ENCODE measurements at places on chromosomes 7 and 10.

DNA sequence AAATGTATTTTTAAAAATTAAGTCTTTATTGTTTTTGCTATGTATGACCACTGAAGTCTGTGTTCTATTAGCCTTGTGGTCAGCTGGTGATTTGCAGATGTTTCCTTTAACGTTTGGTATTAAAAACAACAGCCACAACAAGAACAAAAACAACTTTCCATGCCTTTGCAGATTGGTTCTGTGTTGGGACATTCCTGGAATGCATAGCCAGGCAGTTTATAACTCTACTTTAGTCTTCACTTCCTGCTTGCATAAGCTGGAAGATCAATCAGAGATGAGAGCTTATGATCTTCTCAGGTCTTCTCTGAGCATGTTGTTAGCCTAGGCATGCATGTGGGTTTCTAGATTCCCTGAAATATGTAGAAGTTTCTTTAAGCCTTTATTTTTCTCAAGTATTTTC lies 58.9 kb upstream of the SEMA3C start:
- no peak for DNase-seq

DNA sequence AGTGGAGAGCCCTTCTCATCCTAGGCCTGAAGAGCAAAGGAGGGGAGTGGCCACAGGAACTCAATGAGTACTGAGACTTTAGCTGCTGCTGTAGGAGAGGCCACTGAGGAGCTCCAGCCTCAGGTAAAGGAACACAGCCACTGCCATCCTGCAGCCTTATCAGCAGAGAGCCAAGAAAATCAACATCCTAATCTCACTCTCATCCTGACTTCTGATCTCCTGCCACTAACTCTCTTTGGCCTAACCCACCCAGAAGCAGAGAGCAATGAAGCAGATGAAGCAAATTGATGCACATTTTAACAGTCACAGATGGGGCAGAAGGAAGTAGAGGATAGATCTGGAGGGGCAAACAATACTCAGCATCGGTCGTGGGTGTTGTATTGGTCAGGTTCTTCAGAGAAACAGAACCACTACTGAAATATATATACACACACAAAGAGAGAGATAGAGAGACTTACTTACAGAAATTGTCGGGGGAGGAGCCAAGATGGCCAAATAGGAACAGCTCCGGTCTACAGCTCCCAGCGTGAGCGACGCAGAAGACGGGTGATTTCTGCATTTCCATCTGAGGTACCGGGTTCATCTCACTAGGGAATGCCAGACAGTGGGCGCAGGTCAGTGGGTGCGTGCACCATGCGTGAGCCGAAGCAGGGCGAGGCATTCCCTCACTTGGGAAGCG lies 297.6 kb downstream of the MTERF1 start:
- DNase-seq = no peak

GRCh38 chr7:132941428-132941827 lies 140.5 kb downstream of the CHCHD3 start:
- DNase-seq = no peak

DNA sequence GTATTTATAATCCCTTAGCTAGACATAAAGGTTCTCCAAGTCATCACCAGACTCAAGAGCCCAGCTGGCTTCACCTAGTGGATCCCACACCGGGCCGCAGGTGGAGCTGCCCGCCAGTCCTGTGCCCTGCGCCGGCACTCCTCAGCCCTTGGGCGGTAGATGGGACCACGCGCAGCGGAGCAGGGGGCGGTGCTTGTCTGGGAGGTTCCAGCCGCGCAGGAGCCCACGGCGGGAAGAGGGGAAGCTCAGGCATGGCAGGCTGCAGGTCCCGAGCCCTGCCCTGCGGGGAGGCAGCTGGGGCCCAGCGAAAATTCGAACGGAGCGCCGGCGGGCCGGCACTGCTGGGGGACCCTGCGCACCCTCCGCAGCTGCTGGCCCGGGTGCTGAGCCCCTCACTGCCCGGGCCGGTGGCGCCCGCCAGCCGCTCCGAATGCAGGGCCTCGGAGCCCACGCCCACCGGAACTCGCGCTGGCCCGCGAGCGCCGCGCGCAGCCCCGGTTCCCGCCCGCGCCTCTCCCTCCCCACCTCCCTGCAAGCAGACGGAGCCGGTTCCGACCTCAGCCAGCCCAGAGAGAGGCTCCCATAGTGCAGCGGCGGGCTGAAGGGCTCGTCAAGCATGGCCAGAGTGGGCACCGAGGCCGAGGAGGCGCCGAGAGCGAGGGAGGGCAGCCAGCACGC lies 675.6 kb downstream of the REEP3 start:
- no peak for DNase-seq

- no peak for DNase-seq
These were observed 47.5 kb downstream of the JAKMIP3 start for GRCh38 chr10:132113206-132113605.

GRCh38 chr7:121330053-121330833 lies 1.4 kb downstream of the WNT16 start:
- DNase-seq = no peak

DNA sequence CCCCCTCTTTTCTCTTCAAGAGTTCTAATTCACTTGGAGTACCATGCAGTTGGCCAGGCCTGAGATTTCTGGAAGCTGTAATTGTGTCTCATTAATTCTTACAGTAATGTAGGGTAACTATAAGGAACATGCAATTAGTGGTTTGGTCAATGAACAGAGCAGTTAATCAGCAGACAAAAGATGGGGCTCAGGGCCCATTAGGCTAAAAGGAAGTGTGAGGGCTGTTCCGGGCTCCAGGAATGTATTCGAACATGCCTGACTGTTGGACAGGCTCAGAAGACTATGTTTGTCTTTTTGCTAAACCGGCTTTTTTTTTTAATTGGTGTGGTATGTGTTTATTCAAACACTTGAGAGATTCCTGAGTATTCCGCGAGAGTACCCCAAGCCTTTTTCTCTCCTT lies 42.5 kb upstream of the FZD8 start:
- DNase-seq = no peak

DNA sequence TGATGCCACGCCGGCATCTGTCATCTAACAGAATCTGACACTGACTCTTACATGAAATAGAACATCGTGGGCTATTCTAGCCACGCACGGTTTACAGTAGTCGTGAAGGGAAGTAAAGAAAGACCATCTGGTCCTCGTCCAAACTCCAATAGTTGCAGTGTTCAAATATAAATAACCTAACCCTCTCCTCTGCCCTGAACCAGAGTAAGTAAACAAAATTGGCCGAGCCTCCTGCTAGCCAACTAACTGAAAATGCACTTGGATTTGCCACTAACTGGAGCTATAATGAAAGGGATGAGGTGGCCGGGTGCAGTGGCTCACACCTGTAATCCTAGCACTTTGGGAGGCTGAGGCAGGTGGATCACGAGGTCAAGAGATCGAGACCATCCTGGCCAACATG lies 29.5 kb upstream of the ZC3HAV1L start:
- no peak for DNase-seq

DNA sequence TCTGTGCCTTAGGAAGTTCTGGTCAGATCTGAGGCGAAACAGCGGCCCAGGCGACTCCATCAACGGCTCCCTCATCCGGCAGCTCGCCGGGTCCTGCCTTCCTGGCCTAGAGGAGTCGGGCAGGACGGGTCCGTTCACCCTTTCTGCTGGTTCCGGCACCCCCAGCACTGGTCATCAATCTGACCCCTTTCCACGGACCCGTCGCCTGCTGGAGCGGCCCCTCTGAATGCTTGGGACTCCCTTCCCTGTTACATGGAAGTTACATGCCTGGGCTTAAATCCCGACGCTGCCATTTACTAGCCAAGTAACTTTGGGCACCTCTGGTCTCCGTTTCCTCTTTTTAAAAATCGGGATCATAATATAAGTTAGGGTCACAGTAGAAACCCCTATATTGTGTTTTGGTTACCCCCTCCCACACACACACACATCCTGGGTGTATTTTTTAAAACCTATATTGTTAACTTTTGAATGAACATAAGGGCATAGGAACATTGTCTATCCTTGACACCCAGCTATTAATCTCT lies 607 bp upstream of the GGCT start:
- no peak for DNase-seq

GRCh38 chr7:153832160-153832559 lies 220.0 kb upstream of the DPP6 start:
- no peak for DNase-seq

GRCh38 chr10:131180740-131181415 lies 130.6 kb downstream of the TCERG1L start:
- no peak for DNase-seq

GRCh38 chr10:672203-672602 lies 17.3 kb downstream of the DIP2C start:
- no peak for DNase-seq

- no peak for DNase-seq
These were observed 554.8 kb downstream of the SORCS1 start for GRCh38 chr10:106609470-106610266.

GRCh38 chr10:72772031-72772430 lies 80.1 kb downstream of the MCU start:
- DNase-seq = no peak

GRCh38 chr7:116461500-116461899 lies 38.0 kb upstream of the CAV2 start:
- no peak for DNase-seq

- DNase-seq = no peak
These were observed 148.8 kb upstream of the AGK start for GRCh38 chr7:141402277-141402996.

GRCh38 chr10:63214571-63214970 lies 81.4 kb downstream of the NRBF2 start:
- no peak for DNase-seq

DNA sequence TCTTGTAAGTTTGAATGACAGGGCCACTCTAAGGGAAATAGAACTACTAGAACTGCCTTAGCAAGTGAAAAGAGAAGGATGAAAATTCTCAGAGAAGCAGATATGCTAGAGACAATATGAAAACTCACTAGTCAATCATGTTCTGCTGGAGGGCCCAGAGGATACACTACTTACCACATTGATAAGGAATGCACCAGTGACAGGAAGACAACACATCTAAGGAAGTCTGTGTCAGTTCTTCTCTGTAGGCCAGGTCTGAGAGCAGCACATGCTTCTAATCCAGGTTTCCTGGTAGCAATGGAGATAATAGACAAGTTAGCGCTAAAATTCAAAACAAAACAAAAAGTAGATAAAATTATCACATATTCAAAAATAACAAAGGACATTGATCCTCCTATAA lies 235.2 kb upstream of the AKR1E2 start:
- DNase-seq = no peak

DNA sequence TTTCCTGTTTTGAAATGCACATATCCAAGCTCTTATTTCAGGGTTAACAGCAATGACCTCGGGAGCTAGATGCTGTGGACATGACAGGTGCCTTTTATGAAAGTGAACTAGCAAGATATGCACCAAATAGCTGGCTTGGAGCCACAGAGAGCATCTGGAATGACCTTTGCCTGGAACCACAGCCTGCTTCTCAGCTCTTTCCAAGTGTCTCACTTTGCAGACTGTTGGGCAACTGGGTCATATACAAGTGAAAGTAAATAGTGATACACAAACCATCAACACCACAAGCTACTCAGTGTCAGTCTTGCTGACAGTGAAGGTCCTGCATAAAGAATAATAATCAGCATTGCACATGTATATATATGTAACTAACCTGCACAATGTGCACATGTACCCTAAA lies 183.5 kb downstream of the RNF133 start:
- DNase-seq = no peak

DNA sequence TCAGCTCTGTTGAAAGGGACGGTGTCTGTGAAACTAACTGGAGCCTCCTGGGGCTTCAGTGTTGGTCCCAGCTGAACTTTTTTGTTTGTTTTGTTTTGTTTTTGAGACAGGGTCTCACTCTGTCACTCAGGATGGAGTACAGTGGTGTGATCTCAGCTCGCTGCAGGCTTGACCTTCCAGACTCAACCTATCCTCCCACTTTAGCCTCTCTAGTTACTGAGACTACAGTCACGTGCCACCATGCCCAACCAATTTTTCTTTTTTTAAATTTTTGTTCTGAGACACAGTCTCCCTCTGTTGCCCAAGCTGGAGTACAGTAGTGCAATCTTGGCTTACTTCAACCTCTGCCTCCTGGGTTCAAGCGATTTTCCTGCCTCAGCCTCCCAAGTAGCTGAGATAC lies 13.4 kb upstream of the DNAJB6 start:
- no peak for DNase-seq

DNA sequence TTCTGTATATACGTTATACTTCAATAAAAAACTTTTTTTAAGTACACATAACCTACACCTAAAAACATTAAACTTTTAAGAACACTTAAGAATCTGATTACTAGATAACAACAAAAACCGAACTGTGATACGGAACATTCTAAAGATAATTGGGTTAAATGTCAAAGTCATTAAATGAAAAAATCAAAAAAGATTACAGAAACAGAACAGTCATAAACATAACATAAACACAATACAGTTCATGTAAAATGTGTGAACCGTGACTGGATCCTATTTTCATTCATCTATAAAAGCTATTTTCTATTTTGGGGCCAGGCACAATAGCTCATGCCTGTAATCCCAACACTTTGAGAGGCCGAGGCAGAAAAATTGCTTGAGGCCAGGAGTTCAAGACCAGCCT lies 38.6 kb downstream of the ATE1 start:
- no peak for DNase-seq

DNA sequence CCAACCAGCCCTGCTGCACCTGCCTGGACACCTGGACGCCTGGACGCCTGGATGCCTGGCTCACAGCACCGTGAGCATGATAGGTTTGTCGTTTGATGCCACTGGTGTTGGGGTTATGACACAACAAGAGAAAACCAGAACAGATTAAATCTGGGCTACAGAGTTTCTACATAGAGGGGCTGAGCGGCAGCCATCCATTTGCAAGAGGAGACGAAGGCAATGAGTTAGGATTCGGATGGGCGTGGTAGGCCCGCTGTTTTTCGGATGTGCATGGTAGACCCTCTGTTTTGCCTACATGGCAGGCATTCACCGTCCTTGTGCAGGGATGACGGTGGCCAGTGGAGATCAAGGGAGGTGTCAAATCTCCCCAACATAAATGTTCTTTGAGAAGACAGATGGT lies 121.5 kb upstream of the RNF32 start:
- DNase-seq = no peak
